ENCODE measurements at places on chromosomes 2 and 18.

DNA sequence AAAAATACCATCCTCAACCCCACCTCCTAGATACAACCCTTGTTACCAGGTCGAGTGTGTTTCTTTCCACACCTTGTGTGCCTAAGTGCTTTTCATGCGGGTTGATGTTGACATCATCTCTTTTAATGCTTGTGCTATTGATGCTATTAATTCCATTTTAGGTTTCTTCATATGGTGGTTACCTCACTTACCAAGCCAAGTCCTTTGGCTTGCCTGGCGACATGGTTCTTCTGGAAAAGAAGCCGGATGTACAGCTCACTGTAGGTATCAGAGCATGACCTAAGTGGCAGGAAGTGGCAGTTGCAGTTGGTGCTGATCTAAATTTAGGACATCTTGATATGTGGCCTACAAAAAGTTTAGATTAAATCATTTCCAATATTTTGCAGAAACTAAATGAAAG, 149.9 kb upstream of the TTC39C start:
- no peak for DNase-seq

DNA sequence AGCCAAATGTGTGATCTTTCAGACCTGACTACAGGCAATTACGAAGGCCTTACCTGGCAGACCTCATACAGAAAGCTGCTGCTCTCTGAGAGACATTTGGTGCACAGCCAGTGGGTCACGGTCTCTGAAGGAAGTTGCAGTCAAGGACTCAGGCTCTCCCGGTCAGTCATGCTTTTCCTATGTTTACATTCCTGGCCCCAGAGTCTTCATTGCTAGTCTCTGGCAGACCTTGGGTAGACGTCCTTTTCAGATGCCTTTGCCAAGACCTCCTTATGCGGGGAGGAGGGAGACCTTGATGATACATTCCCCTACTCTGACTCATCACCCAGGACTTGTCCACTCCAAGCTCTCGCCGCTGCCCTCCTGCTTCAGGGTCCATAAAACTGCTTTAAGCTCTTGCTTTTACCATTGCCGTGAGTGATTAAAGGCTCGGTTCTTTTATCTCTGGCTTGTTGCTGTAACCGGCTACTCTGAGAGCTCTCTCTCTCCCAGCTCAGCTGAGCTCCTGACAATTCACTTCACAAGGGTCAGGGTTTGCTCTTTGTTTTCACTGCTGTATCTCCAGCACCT, 62.0 kb upstream of the SLC35F5 start:
- peak; percentile 98 for DNase-seq

DNA sequence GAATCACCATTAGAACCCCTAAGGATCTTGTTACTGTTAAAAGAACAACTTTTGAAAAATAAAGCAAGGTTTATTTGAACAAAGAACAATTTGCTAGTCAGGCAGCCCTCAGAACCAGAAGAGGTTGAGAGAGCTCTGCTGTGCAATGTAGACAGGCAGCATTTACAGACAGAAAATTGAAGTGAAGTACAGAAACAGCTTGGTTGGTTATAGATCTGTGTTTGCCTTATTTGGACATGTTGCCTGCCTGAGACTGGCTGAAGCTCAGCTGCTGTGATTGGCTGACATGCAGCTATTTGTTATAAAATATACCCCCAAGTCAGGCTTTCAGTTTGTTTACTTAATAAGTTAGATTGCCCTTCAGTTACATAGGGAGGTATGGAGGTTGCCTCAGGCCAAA, 12.5 kb downstream of the MSTN start:
- no peak for DNase-seq

- peak; percentile 76 for DNase-seq
Observed at GRCh38 chr2:38190542-38191218, 114.7 kb upstream of the CYP1B1 start.

GRCh38 chr2:192127434-192127833, 67.3 kb downstream of the TMEFF2 start:
- DNase-seq, result no peak

- peak; percentile 67 for DNase-seq
Observed at GRCh38 chr2:47344890-47345589, 57.9 kb upstream of the MSH2 start.

GRCh38 chr2:144526831-144527230, 6.9 kb upstream of the ZEB2 start:
- no peak for DNase-seq

GRCh38 chr2:120612471-120612870, 123.2 kb upstream of the GLI2 start:
- DNase-seq, result no peak

DNA sequence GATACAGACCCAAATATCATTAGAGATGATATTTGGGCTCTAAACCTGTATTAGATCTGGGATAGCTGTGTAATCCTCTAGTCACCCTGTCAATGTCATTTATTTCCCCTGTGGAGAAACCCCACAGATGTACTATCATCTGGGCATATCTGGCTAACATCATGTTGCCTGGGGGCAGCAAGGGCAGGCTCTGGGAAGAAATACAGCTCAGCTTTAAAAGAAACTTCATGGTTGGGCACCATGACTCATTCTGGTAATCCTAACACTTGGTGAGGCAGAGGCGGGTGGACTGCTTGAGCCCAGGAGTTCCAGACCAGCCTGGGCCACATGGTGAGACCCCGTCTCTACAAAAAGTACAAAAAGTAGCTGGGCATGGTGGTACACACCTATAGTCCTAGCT, 282.5 kb downstream of the SLC8A1 start:
- no peak for DNase-seq

GRCh38 chr2:55431982-55432627, 12.4 kb upstream of the CCDC88A start:
- DNase-seq, result peak; percentile 71

DNA sequence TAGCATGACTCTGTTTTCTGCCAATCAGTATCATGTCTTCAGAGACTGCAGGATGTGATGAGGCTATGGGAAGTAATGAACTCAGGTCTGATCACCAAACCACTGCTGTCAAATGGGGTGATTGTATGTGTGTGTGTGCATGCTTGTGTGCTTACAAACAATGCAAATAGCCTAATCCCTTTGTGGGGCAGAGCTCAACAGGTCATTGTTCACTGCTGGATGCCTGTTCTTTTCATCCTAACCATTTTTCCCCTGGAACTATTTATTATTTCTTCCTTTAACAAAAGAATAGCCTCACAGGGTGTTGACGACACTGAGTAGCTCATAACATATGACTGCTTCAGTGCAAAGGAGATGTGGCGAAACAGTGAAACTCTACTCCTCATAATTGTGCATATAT, 55.9 kb downstream of the NXPH2 start:
- no peak for DNase-seq

GRCh38 chr2:28292491-28292890, 100.2 kb upstream of the FOSL2 start:
- DNase-seq, result peak; percentile 29

DNA sequence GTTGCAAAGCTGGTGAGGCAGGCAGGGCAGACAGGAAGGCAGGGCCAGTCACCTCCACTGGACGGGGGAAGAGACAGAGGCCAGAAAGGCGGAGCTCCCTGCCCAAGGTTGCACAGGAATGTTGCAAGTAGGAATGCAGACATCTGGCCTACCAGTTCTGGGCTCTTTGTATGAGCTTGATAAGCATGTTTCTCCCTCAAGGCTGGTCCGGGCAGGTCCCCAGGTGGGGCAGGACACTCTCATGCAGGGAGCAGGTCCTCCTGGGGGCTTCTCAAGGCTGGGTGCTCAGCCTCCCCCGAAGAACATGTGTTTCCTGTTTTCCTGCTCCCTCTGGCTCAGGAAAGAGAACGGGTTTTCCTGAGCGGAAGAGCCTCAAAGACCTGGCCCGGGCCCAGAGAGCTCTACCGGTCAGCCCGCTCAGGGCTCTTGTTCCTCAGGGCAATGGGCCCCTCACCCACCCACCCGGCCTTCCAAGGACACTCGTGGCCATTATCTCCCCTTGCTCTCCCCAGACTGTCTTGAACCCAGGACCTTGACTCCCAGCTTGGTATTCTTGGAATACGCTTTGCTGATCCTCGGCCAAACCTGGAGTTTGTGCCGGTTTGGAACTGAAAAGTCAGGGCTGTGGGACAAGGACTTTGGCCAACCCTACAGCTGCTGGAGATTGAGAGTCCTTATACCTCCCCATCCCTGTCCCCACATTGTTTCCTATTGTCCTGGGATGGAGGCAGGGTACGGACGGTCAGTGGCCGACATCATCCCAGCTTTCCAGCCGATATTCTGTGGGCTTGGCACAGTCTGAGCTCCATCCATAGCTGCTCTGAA, 87.7 kb upstream of the HAAO start:
- DNase-seq, result peak; percentile 64

- DNase-seq, result peak; percentile 37
Observed at GRCh38 chr2:118913803-118914645, 28.0 kb upstream of the MARCO start.

GRCh38 chr2:9310377-9310776, 103.8 kb downstream of the ASAP2 start:
- DNase-seq, result peak; percentile 95
